ENCODE measurements at places on chromosomes 2 and 18.
A peak's percentile ranks its signal among the peaks of the same experiment; 100 is the strongest.

- DNase-seq: no peak
These were observed 364.4 kb upstream of the CYRIA start for GRCh38 chr2:17030047-17030446.

DNA sequence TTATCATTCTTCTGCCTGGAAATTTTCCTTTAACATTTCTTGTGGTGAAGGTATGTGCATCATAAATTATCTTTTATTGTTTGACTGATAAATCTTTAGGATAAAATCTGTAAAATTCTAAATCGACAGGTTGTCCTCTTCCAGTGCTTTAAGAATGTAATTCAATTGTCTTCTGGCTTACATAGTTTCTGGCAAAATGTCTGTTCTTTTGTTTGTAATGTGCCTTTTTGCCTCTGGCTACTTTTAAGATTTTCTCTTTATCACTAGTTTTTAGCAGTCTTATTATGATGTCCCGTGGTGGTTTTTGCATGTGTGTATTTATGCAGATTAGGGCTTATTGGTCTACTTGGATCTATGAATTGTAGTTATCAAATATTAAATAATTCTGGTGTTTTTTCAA, 203.6 kb upstream of the COPS8 start:
- no peak for DNase-seq

DNA sequence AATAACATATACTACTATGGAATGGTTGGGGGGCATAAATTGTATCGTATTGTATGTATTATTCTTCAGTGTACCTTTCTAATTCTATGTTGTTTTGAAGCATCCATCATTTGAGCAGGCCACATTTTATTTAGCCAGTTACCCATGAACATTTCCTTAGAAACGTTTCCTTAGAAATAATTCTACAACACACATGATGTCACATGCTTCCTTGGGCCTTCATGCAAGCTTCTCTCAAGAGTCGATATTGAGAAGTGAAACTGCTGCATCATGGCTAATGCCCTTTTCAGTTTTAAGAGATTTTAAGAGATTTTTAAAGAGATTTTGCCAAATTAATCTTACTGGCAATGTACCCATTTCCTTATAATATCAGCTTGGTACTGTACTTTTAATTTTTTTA, 63.9 kb downstream of the ALPK2 start:
- no peak for DNase-seq

GRCh38 chr18:39701839-39702238, 2136.2 kb upstream of the CELF4 start:
- DNase-seq: no peak

DNA sequence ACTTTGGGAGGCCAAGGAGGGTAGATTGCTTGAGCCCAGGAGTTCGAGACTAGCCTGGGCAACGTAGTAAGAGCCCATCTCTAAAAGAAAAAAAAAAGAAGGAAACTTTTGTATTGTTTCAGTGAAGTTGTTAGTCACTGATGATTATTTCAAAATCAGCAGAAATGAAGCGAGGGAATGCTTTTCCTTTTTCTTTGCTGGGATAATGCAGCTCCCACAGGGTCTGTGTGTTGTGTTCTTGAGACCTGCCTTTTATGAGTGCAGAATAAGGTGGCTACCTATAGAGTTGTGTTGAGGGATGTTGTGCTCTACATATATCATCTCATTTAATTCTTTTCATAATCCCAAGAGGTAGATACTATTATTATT, 11.7 kb downstream of the TM4SF20 start:
- no peak for DNase-seq

- no peak for DNase-seq
These were observed 76.2 kb downstream of the ATAD2B start for GRCh38 chr2:23850564-23851256.

GRCh38 chr2:205119136-205119535, 563.2 kb upstream of the NRP2 start:
- DNase-seq: no peak

- no peak for DNase-seq
These were observed 85.0 kb downstream of the INHBB start for GRCh38 chr2:120430957-120431356.

GRCh38 chr2:136448432-136448831, 316.9 kb upstream of the THSD7B start:
- no peak for DNase-seq

DNA sequence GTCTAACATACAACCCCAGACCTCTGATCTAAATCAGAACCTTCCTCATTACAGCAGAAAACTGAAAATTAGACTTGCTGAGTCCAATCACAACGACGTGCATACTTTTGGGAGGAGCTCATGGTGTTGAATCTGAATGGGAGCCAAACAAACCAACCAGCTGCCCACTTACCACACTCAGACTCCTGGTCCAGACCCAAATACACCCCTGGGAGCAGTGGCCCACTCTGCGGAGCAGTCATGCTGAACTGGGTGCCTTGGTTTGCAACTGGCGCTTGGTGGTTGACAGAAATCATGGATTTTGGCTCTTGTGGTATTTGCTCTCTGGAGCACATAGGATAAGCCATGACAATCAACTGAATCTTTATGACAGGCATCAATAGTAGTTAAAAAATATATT, 253.6 kb upstream of the TNP1 start:
- DNase-seq: no peak

- DNase-seq: peak; percentile 50
These were observed 43.3 kb upstream of the PLB1 start for GRCh38 chr2:28452534-28453081.

DNA sequence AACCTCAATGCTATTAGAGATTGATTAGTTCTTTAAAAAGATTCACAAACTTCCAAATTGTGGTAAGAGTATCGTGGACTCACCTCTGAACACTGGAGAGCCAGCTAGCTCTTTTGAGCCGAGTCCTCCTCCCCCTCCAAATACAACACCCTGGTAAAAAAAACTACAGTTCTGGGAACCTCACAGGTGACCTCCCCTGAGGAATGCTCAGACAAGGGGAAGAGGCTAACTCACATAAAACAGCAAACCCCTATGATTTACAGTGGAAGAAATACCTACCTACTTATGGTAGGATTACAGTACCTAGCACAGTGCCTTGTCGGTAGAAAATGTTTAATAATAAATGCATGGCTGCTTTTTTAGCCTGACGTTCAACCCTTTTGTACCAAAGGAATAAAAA, 8.4 kb downstream of the ZNF24 start:
- no peak for DNase-seq

DNA sequence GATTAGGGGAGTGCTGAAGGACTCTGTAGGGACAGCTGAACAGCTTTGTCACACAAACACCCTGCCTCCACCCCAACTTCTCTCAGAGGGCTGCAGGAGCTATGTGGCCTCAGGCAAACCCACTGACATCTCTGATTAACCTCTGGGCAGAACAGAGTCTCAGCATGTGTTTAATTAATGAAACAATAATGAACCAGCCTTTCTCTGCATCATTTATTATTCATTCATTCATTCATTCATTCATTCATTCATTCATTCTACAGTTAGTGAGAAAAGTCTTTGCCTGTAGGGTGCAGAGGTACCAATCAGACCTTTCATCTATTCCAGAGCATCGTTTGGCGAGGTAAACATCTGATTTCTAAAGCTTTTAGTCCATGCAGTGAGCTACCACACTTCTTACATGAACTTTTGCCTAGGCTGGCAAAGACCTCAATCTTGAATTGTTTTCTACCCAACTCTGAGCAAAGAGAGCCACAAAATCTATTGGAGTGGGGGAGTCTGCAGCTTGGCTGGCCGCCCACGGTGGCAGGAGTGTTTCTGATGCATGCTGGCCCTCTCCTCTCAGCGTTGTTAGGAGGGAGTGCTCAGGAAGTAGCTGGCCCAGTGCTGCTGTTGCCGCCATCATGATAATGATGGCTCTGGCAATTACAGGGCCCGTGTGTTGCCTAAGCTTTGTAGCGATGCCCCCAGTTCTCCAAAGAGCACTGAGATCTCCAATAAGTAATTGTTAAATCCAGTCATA, 198.9 kb downstream of the SMAD7 start:
- no peak for DNase-seq
